ENCODE measurements at places on chromosomes 1 and 21.

DNA sequence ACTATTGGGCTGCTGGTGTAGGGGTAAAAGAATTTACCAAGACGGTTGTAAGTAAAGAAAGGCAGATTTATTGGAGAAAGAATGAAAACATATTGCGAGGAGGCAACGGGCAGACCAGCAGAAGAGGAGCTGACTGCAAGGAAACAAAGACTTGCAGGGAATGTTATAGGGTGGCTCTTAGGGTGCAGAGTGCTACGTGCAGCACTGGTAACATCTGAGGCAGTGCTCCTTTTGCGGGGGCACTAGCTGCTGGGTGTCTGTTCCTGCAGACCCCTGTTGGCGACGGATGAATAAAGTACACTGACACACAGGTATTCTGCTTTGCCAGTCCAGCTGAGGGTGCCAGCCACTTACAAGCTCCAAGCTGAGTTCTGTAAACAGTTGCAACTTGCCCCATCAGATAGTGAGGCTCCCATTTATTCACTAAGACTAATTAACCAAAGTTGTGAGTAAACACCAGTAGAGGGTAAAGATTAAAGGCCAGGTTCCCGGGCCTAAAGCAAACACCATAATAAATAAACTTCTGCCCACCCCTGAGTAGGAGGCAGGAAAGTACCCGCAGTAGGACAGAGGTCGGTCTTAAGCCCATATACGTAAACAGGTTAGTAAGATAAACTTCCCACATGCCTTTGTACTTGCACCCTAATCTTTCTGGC lies 140.2 kb upstream of the KCNK1 start:
- no peak for DNase-seq

GRCh38 chr21:45154511-45155508 lies 80.4 kb downstream of the ADARB1 start:
- DNase-seq = peak; percentile 4

GRCh38 chr1:232291261-232291660 lies 338.7 kb downstream of the SIPA1L2 start:
- DNase-seq = no peak

DNA sequence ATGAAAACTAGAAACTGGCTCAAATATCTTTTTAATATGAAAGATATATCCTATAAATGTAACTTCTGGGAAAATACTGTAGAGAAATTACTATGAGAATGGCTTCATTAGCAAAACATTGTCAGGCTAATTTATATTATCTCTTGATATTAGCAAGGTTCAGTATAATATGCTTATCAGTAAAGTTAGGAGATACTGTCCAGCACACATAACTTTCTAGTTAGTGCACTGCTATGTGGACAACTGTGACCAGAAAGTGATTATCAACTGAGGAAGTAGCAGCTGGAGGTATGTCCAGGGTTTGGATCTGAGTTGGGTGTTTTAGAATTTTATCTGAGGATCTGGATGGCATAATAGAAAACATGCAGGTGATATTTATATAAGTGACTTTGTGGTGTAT lies 7.5 kb downstream of the LRRC8C start:
- DNase-seq = no peak

- no peak for DNase-seq
Observed at GRCh38 chr1:43910343-43910742, 23.3 kb upstream of the ARTN start.

- DNase-seq = no peak
Observed at GRCh38 chr21:35149698-35150097, 100.6 kb upstream of the RUNX1 start.

DNA sequence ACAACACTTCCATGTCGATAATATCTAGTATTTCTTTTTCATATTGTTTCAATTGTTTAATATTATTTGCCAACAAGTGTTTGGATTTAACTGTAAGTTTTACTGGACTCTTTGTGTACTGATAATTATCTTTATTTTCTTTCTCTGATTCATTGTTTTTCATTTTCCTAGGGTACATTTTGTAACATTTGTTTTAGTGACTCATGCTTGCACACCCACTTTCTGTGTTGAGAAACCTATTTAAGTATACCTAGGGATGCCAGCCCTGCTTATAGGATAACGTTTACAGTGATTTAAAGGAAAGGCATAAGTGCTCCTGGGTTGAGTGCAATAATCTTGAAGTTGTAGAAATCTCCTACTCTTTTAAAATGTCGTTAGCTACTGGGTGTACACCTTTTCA lies 1386.0 kb upstream of the ADGRL4 start:
- no peak for DNase-seq

DNA sequence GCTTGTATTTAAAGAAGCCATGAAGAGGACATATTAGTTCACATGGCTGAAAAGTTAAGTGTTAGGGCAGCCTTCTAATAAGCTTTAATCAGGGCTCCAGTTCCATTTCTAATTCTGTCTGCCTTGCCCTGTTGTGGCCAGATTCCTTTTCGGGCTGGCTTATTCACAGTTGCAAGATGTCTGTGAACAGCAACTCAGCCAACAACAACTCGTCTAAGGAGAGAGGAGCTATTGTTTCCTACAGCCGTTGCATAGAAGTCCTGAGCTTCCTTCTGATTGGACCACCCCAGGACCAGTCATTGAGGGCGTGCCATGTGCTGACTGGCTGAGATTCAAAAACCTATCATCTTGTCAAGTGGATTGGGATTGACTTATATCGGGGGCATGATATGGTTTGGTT lies 18.6 kb upstream of the COQ8A start:
- no peak for DNase-seq

- no peak for DNase-seq
Observed at GRCh38 chr1:212010004-212010403, 25.4 kb downstream of the INTS7 start.

GRCh38 chr1:35642471-35642955 lies 1.2 kb upstream of the PSMB2 start:
- DNase-seq = no peak

DNA sequence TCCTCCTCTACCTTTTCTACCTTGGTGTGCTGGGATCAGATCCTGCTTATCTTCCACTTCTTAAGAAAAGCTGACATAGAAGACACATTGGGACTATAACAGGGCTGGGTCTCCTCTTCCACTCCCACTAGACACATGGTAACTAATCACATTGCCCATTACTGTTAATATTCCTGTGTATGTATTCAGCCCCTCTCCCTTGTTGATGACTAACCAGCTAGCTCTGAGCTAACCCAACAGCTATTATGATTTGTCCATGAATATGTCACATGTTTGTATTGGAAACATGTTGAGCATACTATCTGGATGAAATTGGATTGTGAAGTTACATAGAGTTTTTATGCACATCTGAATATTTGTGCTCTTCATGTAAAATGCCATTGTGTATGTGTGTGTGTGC lies 52.9 kb downstream of the MPZL1 start:
- no peak for DNase-seq

DNA sequence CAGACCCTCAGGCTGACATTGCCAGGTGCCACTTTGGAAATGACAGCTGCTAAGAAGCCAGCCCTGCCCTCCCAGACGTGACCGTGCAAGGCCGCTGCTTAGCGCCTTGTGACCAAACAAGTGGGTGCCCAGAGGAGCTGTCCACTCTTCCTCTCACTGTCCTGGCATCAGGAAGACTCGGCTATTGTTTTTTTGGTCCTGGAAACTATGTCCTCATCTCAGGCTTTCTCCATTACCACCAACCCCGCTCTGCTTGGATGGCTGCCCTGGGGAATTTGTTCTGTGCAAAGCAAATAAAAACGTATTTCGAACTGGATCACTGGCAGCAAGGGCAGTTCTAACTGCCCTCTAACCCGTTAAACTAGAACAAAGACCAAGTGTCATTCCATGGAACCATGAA lies 13.7 kb upstream of the TENT5C start:
- DNase-seq = no peak

- DNase-seq = no peak
Observed at GRCh38 chr1:235835226-235835625, 31.5 kb downstream of the LYST start.

GRCh38 chr1:110059133-110059863 lies 11.2 kb downstream of the ALX3 start:
- no peak for DNase-seq

Data from T follicular helper cell (primary cell).